T47D (cell line): ENCODE measurements at places on chromosomes 6 and 20.
A peak's percentile ranks its signal among the peaks of the same experiment; 100 is the strongest.

DNA sequence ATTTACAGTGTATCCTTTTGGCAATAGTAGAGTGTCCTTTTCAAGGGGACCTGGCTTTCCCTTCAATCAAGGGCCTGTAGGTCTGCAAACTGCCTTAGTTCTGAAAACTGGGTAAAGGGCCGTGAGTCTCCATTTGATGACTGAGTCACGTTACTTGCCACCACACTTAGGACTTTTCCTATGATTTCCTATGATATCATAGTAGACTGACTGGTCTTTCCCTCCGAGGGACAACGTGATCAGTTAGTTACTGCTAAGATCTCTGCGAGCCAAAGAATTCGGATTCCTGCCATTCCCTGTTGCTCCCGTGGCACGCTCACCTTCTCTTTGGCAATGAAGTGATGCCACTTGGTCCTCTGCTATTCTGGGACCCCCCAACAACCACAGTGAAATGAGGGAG lies 8.4 kb downstream of the ZNF831 start:
- DNase-seq = no peak

- DNase-seq = peak; percentile 66
Observed at GRCh38 chr6:106974336-106974998, at the start of gene CD24. Gene CD24 (minus strand): TSS chr6:106974729. CDS start chr6:106974646, 83 bp downstream.

DNA sequence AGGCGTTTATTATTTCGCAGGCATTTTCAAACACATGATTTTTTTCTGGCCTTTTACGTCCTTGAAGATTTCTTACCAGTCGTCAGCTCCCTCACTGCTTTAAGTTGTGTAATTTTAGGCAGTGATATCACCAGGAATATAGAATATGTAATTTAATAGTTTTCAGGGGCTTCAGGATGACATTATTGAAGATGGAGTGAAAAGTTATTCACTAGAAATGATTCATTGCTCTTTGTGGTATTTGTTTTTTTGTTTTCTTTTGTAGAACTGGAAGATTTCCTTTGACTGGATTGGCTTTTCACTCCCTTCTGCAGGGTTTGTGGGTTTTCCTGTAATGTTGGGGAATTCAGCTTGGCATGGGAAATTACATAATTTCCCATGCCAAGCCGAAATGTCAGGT lies 2.0 kb downstream of the LRRC1 start:
- DNase-seq = no peak

GRCh38 chr20:50312682-50313521 lies 122.3 kb downstream of the CEBPB start:
- DNase-seq = no peak

DNA sequence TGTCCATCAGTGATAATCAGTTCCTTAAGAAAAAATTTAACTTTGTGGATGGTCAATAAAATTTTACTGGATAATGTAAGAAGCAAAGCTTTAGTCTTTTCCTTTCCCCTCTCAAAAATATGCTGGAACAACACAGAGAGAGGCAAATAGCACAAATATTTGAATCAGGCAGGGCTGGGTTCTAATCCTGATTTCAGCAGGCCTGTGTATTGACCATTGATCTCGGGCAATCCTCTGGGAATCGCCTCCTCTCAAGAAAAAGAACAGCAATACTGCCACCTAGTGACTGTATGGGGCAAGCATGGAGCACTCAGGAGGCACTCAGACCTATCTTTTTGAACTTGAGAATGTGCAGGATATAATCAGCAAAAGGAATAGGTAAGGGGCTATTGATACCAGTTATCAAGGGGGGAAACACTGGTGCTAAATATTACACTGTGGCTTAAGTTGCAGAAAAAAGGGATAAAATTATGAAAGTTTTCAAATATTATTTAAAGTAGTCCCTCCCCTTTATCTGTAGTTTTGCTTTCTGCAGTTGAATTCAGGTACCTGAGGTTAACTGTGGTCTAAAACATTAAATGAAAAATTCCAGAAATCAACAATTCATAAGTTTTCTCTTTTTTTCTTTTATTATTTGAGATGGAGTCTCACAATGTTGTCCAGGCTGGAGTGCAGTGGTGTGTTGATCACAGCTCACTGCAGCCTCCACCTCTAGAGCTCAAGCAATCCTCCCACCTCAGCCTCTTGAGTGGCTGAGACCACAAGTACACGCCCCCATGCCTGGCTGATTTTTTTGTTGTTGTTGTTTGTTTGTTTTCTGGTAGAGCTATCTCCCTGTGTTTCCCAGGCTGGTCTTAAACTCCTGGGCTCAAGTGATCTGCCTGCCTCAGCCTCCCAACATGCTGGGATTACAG lies 91.8 kb upstream of the NHSL1 start:
- DNase-seq = peak; percentile 77
